ENCODE measurements at places on chromosomes 2 and 18.

DNA sequence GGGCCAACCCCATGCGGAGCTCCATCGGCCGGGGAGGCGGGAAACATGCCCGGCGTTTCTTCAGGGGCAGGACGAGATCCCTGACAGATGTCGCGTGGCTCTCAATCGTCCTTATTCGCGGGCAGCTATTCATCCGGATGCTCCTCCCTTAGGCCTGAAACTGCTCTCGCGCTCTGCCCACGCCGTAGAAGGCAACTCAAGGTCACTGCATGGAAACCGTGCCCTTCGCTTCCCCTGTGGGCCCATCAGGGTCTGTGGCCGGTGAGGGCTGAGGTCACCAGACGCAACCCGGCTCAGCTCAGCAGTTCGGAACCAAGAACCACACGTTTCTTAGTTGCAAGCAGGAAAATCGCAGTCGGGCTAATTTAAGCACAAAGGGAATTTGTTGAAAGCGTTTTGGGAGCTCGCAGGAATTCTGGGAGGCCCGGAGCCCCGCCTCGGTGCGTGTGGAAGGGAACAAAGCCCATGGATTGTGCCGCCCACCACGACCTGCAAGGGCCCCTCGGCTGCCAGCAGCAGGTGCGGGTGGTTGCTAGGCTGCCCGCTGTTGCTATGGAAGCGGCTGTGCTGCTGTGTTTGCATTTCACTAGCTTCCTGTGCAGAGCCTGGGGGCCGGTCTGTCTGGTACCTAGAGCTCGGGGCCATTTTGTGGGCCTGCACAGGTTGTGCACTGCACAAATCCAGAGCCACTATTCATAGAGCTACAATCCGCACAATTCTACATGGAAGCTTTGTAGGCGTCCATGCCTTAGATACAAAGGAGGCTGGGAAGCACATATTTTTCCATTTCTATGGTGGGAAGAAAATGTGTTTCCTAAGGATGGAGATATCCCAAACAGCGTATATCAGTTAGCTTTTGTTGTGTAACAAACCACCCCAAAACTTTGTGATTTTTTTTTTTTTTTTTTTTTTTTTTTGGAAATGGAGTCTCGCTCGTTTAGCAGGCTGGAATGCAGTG, 6.0 kb upstream of the ALLC start:
- DNase-seq: no peak

DNA sequence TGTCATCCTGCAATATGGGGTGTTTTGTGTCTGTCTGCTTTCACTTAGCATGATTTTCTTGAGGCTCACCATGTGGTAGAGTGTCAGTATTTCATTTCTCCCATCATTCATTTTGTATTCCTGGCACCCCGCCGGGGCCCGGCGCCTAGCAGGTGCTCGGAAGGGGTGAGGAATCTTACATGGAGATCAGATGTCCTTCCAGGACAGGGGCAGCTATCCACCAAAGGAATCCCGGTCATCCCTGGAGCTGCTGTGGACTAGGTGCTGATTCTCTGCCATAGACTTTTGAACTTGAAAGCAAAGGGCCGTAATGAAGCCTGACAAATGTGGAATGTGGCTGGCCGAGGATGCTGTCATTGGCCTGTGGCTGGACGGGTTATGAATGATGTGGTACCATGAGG, 2.4 kb downstream of the PRELID3A start:
- peak; percentile 28 for DNase-seq

GRCh38 chr2:137655814-137656213, 308.5 kb upstream of the HNMT start:
- DNase-seq: no peak

DNA sequence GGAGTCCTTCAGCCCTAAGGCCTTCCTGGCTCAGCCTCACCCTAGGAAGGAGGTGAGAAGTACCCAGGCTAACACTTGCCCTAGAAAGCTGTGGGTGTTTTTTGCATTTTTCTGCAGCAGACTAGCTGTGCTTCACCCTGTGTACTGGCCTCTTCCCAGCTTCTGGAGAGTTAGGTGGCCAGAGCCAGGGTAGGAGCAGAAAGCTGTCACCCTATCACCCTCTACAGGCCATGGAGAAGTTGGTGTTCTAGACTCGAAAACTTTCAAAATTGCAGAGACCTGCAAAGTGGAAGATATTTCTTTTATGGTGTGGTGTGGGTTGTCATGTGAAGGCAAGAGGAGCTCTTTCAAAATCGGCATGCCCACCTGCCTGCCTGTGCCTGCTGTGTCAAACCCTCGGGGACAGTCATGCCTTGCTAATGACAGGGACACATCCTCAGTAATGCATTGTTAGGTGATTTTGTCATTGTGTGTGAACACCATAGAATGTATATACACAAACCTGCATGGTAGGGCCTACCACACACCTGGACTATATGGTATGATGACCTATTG, 29.8 kb downstream of the EHD3 start:
- no peak for DNase-seq

- no peak for DNase-seq
Measured at GRCh38 chr18:4308576-4308975, 146.5 kb downstream of the DLGAP1 start.

GRCh38 chr2:40450796-40451430, 977 bp downstream of the SLC8A1 start:
- DNase-seq: peak; percentile 45

DNA sequence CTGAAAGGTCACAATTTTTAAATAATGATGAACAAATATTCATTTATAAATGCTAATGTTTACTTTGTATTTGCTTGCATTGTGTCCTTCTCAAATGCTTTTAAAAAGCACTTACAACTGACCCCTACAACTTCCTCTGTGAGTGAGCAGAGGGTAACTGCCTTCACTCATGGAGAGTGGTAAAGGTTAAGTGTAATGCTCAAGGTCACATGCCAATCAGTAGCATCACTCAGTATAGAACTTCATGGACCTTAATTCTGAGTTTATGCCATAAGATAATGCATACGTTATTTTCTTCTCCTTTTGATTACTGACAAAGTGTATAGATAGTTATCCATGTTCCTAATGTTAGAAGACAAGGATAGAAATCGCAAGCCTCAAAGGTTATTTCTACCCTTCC, 91.8 kb upstream of the SERTAD2 start:
- DNase-seq: no peak

- DNase-seq: no peak
Measured at GRCh38 chr2:10934308-10934978, 22.7 kb downstream of the KCNF1 start.

GRCh38 chr2:102063941-102064678, 72.3 kb downstream of the IL1R2 start:
- peak; percentile 95 for DNase-seq

DNA sequence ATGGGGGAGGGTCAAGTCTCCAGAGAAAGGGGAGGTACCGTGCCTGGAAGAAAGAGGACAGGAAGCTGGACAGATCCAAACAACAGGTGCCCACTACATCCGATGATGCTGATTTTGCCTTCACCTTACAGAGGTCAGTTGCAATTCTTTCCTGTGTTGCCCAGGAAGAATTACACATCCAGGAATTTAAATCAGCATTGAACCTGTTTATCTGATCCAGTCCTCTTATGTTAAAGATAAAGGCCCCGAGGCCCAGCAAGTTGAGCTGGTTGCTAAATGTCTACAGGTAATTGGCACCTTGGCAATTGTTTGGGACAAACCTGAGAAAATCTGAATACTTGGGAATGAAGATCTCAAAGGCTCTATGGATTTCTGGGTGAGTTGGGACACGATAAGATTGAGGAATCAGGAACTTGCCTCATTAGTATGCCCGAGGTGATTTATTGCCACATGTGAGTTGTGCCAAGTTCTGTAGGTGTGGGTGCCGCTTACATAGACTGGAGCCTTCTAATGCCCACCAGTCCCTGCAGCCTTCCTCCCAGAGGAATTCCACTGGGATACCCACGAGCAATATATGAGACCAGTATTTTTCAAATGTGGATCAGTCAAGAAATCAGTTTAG, 6.9 kb upstream of the CNNM4 start:
- no peak for DNase-seq
